Stimulated activated CD8-positive, alpha-beta memory T cell treated with anti-CD3 and anti-CD28 coated beads, Interleukin-12 subunit alpha, Interleukin-12 subunit beta, amount 100 ng/mL, for 1 hour (primary cell): ENCODE measurements at places on chromosomes 1 and 21.

DNA sequence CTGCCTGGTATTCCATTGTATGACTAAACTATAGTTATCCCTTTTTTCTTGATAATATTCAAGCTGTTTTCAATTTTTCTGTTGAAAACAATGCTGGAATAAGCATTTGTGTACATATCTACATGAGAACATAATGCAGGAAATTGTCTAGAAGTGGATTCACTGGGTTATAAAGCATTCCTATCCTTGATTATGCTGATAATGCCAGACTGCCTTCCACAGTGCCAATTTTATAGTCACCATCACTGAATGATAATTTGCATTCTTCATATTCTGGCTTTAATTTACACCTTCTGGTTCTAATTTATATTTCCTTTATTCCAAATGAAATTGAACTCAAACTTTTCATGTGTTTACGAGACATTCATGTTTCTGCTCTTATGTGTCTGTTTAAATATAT, 651.0 kb upstream of the PLXNA2 start:
- no peak for DNase-seq

- DNase-seq: no peak
Measured at GRCh38 chr1:18635891-18636595, 5.4 kb downstream of the PAX7 start.

GRCh38 chr1:8293118-8293517, 24.8 kb upstream of the SLC45A1 start:
- DNase-seq: no peak

GRCh38 chr1:53548031-53548491, 88.9 kb downstream of the DMRTB1 start:
- DNase-seq: no peak

DNA sequence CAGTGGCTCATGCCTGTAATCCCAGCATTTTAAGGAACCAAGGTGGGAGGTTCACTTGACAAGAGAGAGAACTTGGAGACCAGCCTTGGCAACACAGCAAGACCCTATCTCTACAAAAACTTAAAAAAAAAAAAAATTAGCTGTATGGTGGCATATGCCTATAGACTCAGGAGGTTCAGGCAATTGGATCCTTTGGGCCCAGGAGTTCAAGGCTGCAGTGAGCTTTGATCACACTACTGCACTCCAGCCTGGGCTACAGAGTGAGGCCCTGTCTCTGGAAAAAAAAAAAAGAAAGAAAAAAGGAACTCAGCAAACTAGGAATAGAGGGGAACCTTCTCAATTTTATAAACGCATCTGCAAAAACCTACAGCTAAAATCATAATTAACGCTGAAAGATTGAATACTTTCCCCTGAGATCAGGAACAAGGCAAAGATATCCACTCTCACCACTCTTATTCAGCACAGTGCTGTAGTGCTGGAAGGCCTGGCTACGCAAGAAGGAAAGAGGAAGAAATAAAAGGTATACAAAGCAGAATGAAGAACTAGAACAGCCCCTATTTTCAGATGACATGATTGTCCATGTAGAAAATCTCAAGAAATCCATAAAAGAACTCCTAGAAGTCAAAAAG, 21.6 kb downstream of the HSF2BP start:
- no peak for DNase-seq

DNA sequence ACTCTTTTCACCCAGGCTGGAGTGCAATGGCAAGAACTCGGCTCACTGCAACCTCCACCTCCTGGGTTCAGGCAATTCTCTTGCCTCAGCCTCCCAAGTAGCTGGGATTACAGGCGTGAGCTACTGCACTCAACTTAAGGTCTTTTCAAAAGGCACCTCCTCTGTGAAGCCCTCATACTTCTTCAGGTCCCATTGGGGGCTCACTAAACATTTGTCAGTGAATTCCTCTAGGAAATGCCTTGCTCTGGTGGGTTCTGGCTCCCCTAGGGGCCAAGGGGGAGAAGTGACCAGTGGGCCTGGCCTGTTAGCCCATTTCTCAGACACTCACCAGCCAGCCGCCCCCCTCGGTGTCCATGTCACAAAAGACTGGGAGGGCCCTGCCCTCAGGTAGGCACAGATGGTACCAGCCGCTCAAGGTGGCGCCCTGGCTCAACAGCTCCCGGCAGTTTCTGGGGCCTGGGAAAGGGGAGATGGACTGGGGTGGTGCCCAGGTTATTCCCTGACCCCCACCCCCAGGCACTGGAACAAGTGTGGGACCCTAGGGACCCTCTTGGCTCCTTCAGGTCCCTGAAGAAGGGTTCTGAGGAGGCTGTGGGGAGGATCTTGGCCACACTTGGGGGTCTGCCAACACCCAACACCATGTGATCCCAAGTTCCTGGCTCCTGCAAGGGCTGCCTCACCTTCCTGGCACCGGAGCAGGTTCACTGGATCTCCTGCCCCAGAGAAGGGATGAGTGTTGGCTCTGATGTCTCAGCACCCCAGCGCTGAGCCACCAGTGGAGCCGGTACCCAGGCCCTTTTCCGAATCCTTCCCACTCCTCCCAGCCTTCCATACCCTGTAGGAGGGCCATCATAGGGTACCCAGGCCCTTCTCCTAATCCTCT, 1.6 kb downstream of the FCN3 start:
- no peak for DNase-seq

- no peak for DNase-seq
Measured at GRCh38 chr21:17775431-17776126, 43.6 kb downstream of the C21orf91 start.

DNA sequence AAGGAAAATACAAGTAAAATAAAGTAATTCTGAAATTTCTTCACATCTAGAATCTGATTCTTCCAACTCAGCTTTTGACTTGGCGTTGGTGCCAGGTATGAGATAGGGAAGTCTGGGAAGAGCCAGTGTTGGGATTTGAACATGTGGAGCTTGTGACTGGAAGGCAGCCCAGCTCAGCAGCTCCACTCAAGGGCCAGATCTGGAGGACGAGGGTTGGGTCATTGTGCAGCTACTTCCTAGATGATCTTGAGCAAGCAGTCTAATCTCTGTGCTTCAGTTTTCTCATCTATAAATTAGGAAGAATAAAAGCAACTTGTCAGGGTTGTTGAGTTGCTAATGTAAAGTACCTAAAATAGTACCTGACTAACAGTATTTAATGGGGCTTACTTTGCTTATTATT, 5.0 kb downstream of the ADARB1 start:
- DNase-seq: no peak

GRCh38 chr1:222543817-222544216, 4.1 kb downstream of the HHIPL2 start:
- no peak for DNase-seq

- no peak for DNase-seq
Measured at GRCh38 chr1:47231301-47232186, 481 bp downstream of the TAL1 start.

GRCh38 chr1:231849981-231850380, 223.4 kb downstream of the DISC1 start:
- DNase-seq: no peak

GRCh38 chr1:154141240-154141639, 13.6 kb downstream of the NUP210L start:
- no peak for DNase-seq

DNA sequence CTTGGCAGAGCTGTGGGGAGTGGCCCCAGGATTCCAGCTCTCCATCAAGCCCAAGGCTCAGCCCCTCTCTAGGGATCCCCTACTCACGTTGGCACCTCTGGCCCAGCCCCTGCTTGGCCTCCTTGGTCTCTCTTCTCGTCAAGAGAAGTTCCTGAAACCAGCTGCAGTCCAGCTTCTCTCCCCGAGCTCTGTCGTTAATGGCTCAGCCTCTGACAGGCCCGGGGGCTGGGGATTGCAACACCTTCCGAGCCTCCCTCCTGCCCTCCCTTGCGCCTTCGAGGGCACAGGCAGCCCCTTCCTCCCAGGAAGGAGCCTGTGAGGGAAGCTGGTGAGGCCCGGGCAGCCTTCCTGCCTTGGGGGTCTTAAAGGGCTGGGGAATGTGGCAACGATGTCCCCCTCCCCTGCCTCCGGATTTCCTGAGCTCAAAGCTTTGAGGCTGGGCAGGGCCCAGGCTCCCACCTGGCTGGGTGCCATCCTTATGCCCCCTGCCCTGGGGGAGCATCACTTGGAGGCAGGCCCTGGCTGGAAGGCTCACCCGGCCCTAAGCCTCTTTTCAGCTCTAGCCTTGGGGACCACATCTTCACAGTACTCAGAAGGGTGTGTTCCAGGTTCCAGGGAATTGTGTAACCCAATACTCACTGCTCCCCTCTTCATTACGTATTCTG, at the start of gene CSF3R:
Gene CSF3R (minus strand): TSS at position 190 of the 665 bp plus-strand sequence. CDS start 3,417 bp downstream, outside the sequence.
- no peak for DNase-seq

- no peak for DNase-seq
Measured at GRCh38 chr1:212254853-212255363, 30.3 kb upstream of the PPP2R5A start.

- no peak for DNase-seq
Measured at GRCh38 chr1:228416217-228416933, at the start of gene TRIM17. TRIM17 (minus strand) TSS chr1:228416861; CDS start chr1:228415072, 1,789 bp downstream.

GRCh38 chr1:59569198-59569597, 245.6 kb upstream of the HOOK1 start:
- DNase-seq: no peak

- no peak for DNase-seq
Measured at GRCh38 chr1:228958741-228959140, 223.5 kb downstream of the RHOU start.

DNA sequence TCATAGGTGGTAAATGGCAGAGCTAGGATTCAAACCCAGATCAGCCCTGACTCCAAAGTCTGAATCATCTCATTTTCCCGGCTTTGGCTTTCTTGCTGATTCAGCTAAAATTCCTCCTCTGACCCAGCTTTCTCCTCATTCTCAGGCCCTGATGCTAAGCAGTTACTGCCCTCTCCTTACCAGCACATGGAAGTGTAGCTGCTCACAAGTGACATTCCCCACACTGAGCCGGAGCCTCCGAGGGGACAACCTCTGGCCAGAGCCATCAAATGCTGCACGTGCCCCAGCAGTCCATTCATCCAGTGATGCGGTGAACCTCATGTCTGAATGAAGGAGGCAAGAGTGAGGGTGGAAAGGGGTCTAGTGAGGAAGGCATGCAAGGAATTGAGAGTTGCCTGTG, 11.1 kb downstream of the ITGA10 start:
- no peak for DNase-seq

DNA sequence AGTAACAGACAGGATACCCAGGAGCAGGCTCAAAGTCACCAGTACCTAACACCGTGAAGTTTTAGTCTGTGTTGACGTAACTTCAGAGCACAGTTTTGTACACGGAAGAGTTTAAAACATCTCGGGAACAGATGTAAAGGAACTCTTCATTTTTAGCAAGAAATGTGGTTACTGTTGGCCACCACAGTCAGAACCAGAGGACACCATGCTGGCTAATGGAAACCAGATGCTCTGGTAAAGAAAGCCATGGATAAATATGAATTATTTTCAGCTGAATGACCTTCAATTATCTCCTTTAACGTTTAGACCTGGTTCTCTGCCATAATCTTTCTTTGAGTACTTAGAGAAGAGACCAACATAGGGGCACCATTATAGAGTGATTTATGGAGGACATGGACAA, 115.9 kb downstream of the NTMT2 start:
- no peak for DNase-seq

DNA sequence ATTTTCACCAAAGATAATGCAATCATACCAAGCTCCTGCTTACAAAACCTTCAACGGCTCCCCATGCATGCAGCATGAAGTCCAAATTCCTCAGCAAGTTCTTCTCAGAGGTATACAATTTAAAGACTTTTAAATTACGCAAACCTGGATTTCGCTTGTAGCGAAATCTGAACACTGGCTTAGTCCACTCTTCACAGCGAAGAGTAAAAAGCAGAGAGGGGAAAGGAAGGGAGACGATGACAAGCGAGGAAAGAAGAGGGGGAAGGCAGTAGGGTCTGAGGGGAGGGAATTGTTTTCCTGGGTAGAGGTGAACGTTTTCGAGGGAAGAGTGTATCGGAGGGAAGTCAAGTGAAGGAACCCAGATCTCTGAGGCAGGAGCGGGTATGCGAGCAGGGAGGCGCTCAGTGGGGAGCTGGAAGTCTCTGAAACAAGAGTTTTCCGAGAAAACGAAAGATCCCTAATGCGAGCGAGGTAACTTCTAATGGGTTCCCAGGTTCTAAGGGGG, 790 bp downstream of the TESK2 start:
- DNase-seq: no peak

DNA sequence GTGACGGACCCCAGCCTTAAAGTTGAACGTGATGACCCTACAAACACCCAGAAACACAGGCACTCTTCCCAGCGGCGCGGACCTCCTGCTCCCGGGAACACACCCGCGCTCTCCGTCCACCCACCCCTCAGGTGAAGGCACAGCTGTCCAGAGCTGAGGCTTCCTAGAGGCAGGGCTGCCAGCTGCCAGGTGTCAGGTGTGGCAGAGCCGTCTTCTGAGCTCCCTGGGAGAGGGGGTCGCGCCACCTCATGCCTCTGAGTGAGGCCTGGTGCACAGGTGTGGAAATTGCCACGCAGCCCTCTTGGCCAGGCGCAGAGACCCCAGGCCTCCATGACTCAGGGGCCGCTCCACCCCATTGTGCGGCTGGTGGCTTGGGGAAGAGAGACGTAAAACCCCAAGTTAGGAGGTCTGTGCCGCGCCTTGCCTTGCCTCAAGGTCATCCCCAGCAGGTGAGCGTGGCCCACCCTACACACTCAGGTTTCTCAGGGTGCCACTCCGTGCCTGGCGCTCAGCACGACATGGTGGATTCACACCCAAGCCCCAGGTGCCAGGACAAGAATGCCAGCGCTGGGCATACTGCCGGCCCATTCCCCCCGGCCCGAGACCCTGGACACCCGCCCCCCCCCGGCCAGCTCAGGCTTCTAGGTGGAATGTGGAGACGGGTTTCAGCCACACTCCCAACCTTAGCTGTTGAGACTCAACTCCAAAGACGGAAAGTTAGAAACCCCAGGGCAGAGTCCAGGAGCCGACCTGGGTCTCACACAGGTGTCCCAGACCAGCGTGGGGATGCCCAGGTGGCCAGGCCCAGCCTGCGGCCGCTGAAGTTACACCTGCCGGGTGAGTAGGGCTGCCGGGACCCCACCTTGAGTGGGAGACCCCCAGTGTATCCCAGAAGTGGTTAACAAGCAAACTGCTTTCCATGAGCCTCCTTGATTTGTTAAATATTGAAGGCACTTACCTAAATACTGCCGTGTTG, 8.4 kb downstream of the FAAP20 start:
- DNase-seq: no peak

GRCh38 chr1:107123741-107124140, 17.1 kb upstream of the NTNG1 start:
- no peak for DNase-seq

DNA sequence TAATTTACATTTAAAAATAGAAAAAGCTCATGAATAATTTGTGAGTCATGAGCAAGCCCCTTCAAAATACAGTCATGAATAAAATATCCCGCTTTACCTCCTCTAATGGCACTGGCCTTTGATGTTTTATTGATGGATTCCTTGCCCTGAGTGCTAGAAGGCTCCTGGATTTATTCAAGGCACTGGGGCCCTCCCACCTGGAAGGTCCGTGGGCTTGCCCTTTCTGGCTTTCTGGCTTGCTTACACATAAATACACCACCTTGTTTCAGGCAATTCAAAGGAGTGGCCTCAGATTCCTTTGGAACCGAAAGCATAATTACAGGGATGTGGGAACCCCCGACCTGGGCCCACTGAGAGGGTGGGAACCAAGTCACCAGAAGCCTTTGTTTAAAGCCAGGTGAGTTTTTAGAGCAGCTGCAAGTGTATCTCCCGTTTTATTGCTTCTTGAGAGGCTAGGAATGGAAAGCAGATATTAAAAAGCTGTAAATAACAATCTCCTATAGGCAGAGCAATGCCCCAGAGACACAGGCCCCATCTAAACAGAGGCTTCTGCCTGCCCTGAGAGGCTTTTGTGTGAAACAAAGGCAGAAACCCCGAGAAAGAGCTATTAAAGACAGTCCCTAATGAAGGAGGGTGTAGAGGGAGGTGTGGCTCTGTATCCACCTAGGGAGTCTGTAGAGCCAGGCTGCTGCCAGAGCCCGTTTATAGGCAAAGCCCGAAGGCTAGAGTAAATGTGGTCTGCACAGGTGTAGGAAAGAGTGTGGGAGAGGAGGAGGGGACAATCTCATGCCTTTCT, 126.4 kb downstream of the FAM78B start:
- DNase-seq: no peak
